Jurkat, Clone E6-1 (cell line): ENCODE measurements at places on chromosomes 1 and 21.

- peak; percentile 76 for DNase-seq
These were observed 21.5 kb upstream of the RNF187 start for GRCh38 chr1:228465571-228466146.

- no peak for DNase-seq
These were observed 12.9 kb downstream of the KIAA2013 start for GRCh38 chr1:11913291-11913690.

GRCh38 chr21:33403128-33403785, at the start of gene IFNGR2:
TSS of gene IFNGR2 (plus strand) at chr21:33403413. CDS start at chr21:33403544, 131 bp downstream.
- DNase-seq: no peak

DNA sequence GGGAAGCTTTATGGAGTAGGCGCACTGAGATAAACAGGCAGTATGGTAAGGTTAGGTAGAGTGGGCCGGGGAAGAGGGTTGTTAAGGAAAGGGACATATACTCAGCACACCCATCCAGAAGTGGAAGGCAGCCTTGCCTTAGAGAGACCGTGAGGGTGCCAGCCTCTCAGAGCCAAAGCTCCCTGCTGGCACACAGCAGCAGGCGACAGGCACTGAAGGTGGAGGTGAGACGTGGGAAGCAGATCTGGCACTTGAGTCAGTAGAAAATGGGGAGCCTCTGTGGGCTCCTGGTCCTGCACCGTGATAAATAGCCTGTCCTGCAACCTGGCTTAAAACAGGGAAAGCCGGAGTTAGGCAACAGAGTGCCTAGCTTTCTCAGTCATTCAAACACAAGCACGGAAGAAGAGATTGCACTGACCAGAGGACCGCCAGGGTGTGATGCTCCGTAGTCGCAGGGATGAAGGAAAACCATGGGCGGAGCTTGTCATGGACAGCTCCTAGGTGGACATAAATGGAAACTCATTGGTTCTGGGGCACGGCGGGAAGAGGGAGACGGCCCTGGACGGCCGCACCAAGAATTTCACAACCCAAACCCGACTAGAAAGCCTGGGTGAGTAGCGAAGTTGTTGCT, 15.5 kb downstream of the KCNK1 start:
- DNase-seq: no peak

GRCh38 chr1:165882168-165882837, 54.9 kb downstream of the UCK2 start:
- no peak for DNase-seq

- no peak for DNase-seq
These were observed 150.8 kb upstream of the PTGFR start for GRCh38 chr1:78340006-78340405.

DNA sequence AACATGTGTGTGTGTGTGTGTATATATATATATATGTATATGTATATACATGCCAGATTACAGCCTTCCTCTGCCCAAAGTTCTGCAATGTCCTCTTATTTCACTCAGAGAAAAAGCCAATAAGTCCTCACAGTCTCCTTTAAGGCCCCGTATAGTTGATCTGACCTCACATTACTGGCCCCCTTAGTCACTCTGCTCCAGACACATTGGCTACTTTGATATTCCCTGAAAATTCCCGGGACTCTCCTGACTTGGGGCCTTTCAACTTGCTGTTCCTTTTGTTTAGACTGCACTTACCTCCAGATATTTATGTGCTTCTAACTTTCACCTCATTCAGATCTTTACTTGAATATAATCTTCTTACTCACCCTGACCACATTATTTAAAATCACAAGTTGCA, 4.2 kb upstream of the BSDC1 start:
- DNase-seq: no peak

GRCh38 chr1:39900662-39901463, 854 bp downstream of the MYCL start:
- DNase-seq: no peak

DNA sequence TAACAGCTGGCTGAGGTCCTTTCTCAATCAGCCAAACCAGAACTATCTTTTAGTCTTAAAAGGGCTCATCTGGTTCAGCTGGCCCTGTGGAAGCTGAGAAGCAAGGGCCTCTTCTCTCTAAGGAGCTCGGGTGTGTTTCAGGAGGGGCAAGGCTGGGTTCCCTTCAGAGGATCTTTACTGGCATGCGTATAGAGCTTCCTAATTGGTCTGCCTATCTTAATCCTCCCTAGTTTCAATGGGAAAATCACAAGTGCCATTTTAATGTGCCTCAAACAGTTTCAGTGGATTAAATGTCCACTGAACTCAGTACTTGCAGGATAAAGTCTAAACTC, 81.5 kb upstream of the LBR start:
- no peak for DNase-seq

GRCh38 chr1:212454741-212455140, 22.0 kb downstream of the NENF start:
- no peak for DNase-seq

- DNase-seq: no peak
These were observed 779 bp downstream of the SON start for GRCh38 chr21:33543505-33544129.

DNA sequence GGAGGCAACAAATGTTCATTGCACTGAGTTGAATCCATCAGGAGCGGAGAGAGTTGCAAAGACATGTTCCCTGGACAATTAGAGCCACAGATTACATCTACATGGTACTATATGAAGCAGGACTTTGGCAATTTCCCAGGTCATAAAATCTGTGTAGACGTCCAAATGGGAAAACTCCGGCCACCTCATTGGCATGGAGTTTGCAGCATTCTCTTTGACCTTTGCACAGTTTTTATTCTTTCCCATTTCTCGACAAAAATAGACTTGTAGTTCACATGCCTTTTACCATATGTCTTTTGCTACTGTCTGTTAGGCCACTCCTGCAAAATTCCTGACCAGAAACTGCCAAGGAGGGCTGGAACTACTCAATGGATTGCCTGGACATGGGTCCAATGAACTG, 48.2 kb downstream of the UBE2T start:
- DNase-seq: no peak

DNA sequence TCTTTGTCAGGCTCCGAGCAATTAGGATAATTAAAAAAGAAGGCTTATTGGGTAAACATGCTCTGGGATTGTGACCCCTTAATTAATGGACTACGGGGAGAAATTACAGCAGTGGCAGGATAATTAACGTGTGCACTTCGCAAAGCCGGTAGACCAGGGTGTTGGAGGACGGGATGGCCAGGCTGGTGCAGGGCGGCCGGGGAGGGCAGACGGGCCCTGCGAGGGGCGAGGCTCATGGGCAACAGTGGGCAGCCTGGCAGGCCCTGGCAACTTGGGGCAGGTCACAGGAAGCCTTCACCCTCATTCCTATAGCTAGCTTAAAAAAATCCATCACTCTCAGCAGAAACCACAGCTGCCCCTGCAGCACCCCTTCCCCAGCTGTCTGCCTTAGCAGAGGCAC, 186.2 kb upstream of the ARHGEF16 start:
- no peak for DNase-seq

DNA sequence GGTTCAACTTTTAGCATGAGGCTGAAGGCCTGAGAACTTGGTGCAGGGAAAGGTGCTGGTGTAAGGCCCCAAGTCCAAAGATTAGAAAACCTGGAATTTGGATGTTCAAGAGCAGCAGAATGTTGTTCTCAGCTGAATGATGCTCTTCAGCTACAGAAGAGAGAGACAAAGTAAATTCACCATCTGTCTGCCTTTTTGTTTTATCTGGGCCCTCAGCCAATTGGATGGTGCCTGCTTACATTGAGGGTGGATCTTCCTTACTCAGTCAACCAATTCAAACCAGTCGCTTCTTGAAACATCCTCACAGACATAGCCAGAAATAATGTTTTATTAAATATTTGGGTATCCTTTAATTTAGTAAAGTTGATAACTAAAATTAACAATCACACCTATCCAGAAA, 748.2 kb upstream of the ADAMTS5 start:
- DNase-seq: no peak

- no peak for DNase-seq
These were observed 78.5 kb upstream of the SGIP1 start for GRCh38 chr1:66455446-66455845.

- peak; percentile 6 for DNase-seq
These were observed 60.6 kb downstream of the UCHL5 start for GRCh38 chr1:192998536-192998935.

- no peak for DNase-seq
These were observed 24.7 kb upstream of the DNASE2B start for GRCh38 chr1:84373436-84374141.

- DNase-seq: no peak
These were observed 32.2 kb downstream of the WDR4 start for GRCh38 chr21:42847051-42847707.

- DNase-seq: no peak
These were observed 47.8 kb upstream of the CCDC190 start for GRCh38 chr1:162908780-162909179.
